ENCODE measurements at places on chromosomes 2 and 18.

DNA sequence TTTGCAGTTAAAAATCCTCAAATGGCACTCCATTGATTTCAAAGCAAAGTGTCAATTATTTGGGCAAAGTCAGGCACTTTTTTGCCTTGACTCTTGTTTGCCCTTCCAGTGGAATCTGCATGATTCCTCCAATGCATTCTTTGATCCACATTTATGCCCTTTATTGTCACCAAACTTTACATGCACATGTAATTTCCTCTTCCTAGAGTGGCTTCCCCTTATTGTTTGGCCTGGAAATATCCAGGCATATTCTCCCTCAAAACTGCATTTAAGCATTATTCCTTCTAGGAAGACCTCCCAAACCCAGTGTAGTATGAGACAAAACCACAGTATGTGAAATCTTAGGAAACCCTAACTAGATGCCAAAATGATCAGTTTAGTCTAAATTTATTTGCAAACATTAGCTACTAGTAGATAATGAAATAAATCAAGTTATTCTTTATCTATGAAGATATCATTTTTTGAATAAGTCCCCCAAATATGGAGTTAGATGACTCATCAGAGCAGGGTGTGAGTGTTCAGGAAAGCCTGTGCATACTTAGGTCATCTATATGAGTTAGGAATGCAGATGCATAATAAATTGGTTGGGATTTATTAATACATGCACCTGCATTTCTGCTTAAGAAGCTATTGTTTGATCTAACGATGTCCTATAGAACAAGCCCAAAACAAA is 433.3 kb upstream of the TCF4 start:
- no peak for DNase-seq

- DNase-seq: peak; percentile 70
Measured at GRCh38 chr2:3651691-3652648, 6.0 kb upstream of the ALLC start.

DNA sequence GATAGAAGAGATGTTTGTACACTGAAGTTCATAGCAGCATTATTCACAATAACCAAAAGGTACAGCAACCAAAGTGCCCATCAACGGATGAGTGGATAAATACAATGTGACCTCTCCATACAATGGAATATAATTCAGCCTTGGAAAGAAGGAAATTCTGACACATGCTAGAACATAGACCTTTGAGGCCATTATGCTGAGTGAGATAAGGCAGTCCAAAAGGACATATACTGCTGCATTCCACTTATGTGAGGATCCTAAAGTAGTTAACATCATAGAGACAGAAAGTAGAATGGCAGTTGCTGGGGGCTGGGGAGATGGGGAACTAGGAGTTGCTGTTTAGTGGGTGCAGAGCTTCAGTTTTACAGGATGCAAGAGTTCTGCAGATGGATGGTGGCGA is 38.2 kb upstream of the GLI2 start:
- DNase-seq: no peak

GRCh38 chr2:36797324-36798070 is 101.0 kb downstream of the VIT start:
- DNase-seq: no peak

DNA sequence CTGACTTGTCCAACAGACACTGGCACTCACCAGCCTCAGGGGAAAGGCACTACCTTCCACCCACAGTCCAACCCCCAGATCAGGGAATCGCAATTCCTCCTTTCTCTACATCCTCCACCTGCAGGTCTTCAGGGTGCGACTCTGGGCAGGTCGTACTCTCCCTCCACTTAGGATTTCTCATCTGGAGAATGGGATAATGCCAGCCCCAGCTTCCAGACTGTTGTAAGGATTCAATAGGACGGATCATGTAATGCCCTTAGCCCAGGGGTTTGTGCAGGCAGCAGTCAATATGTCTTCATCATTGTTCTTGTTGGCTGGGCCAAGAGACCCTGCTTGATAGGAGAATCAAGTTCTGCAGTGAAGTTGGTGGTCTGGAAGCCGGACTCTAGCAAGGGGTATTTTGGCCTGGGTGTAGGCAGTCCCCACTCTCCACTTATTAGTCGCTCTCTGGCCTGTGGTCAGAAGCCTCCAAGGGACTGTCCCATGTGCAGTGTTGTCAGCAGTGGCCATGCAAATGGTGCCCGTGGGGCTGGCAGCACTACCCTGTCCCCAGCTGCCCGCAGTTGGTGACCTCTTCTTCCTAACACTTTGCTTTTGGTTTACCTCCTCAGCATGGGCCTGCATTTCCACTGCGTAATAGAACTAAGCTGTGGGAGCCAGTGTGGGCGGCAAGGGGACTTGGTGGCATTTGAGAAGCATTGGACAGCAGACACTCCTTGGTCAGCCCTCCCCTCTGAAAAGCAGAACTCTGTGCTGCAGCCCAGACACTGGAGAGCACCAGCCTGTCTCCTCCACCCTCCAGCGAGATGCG is 172.4 kb upstream of the HS6ST1 start:
- DNase-seq: no peak

GRCh38 chr2:11243512-11243911 is 88.2 kb downstream of the SLC66A3 start:
- DNase-seq: no peak

DNA sequence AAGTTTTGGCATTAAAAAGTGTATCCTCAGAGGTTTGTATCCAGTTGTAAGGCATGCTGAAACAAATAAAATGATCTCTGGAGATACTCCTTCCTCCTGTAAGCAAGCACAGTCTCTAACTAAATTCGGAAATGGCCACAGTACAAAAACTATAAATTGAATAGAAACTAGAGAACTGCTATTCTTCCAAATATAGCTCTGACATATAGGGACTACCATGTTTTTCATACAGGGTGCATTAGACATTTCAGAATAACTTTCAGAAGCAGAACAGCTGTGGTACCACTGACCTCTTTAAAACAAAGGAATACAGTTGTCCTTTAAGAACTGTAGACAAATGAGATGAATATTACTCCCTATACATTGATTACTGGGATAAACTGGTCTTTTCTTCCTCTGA is 568.5 kb downstream of the ARHGAP15 start:
- no peak for DNase-seq

- DNase-seq: no peak
Measured at GRCh38 chr2:234661175-234661574, 164.3 kb upstream of the ARL4C start.

All from left colon (tissue), 2 donors.